ENCODE measurements at places on chromosomes 12 and 14.

DNA sequence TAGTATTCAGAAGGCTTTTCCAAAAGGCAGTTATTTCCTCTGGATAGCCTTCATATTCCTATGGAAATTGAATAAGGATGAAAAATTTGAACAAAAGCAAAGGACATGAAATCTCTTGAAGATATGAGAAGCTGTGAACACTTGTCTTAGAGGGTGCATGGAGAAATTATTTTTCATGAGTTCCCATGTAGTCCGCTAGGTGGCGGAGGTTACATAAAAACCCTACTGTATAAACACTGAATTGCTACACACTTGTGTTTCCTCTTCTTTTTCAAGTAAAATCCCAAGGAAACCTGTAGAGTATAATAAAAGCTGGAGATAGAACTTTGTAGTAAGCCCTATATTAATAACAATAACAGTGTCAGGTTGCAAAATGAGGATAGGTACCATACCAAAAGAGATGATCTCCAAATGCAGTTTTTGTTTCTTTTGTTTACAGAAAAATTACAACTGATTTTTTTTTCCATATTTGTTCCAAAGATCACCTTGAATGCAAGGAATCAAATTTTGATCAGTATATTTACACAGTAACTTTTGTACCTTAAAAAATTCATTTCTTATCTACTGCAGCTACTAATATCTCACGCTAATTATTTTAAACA is 37.8 kb upstream of the OR4E1 start:
- DNase-seq: no peak

DNA sequence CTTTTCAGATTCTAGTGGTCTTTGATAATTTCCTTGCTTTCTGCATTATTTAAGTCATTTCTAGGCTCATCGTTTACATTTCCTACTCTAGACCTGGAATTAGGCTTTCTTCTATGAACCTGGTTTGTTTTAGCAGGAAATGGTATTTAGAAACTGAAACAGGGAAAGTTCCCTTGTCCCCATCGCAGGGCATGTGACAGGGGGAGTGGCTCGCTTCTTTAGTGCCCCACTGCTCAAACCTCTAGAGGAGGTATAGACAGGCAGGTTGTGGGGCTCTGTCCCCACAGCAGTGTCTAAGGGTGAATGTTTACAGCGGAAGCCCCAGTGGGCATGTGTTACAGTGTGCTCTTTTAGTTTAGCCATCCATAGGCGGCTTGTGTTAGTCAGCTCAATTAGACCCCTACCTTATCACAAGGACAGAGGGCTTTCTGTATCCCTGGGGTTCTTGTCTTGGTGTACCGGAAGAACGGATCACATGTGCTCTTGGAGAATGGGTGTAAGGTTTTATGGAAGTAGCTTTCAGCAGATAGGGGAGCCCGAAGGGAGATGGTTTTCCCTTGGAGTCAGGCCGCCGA is 25.0 kb downstream of the IFT81 start:
- no peak for DNase-seq

DNA sequence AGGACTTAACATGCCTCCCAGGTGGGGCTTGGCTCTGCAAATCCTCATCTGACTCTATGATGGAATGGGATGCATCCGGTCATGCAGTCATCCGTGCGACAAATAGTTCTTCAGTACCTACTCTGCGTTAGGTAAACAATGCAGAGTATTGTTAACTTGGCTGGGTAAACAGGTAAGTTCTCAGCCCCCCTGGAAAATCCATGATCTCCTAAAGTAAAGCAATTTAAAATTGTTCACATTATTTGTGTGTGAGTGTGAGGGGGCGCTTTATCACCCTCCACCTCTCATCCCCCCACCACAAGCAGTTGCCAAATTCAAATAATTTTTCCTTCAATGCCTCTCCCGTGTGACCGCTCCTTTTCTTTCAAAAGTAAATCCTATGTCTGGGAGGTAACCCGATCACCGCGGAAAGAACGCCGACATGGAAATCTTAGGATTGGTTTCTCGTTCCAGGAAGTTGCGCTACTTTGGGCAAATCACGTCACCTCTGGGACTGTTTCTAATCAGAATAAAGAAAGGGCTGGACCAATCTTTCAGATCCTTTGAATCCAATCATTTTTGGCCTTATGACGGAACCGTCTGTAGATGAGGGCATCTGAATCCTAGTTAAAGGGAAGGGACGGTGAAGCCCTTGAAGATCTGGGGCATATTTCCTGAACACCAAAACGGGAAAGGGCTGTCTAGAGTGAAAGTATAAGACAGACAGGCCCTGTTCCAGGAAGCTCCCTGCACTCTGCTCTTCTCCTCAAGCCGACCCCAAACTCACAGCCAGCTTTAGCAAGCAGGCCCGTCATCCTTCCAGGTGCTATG is 44.0 kb upstream of the SINHCAF start:
- no peak for DNase-seq

GRCh38 chr14:104699426-104699748 is 10.0 kb downstream of the INF2 start:
- no peak for DNase-seq

DNA sequence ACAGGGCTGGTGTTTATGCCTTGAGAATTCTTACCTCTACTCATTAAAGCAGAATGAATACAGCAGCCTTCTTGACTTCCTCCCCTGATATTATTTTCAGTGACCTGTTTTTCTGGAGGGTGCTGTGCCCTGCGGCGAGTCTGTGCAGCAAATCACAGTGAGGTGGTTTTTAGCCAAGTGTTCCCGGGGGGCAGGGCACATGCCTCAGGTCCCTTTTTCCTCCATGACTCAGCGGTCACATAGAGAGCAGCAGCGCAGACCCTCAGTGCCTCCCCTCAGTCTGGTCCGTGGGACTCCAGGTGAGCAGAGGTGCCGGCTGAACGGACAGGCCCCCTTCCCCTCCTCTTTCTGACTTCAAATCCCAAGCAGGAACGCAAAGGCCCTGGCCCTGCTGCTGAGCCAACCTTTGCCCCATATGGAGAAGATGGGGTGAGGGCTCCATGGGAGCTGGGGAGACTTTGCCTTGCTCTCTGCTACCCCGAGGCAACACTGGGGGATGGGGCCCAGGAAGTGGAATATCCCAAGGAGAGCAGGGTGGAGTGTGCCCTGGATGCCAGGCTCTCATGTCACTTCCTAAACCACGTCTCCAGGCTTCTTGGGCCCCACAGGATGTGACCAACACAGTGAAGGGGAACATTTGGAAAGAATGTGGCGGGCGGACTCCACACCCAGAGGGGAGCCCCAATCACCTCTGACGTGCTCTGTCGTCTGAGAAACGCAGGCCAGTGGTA is 90.0 kb downstream of the DHRS2 start:
- DNase-seq: no peak

DNA sequence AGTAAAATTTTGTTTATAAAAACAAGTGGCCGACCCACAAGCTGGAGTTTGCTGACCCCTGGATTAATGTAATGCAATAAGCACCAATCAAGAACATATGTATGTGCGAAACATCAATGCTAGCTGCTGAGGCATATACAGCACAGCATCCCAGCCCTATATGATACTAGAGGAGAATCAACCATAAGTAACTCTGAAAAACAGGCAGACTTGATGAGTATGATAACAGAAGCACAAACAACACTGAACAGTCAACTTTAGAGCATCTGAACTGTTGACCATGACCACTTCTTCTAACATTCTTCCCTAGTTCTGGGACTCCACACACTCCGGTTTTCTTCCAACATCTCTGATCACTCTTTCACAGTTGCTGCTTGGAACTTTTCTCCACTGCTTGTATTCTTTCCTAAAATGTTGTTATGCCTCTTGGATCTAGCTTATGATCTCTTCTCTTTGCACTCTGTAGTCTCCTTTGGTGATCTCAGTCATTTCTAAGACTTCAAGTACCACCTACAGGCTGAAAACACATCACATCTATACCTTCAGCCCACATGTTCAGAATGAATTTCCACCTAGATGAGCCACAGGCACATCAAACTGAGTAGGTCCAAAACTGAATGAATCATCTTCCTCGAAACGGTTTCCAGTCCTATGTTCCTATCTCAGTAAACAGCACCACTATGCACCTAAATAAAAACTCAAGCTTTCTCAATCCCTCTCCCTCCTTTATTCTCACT is 57.2 kb downstream of the STXBP6 start:
- no peak for DNase-seq

DNA sequence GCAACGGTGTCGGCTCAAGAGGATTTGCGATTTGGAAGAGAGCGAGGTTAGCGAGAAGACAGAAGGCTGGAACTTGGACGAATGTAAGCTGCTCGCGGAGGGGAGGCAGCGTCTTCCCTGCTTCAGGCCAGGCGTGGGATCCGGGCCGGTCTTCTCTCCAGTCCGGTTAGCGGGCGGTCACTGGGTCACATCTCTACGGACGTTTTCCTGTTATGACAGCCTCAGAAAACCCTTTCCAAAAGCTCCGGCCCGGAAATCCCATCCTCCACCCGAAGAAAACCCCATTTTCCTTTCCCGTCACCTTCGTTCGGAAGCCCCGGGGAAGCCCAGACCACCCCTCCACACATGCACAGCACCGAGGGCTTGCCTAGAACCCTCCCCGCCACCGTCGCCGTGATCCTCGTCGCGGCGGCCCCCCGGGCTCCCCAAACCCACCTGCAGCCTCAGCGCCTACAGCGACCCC is 268 bp downstream of the NDUFB1 start:
- no peak for DNase-seq

- DNase-seq: no peak
Measured at GRCh38 chr14:92516966-92517506, 3.5 kb downstream of the RIN3 start.

GRCh38 chr14:85280074-85280473 is 249.9 kb upstream of the FLRT2 start:
- no peak for DNase-seq

GRCh38 chr14:105123064-105123665 is 45.4 kb downstream of the JAG2 start:
- no peak for DNase-seq

GRCh38 chr12:131364903-131365820 is 345.7 kb upstream of the SFSWAP start:
- DNase-seq: no peak

GRCh38 chr12:52245962-52246569 is 13.0 kb downstream of the KRT7 start:
- no peak for DNase-seq

DNA sequence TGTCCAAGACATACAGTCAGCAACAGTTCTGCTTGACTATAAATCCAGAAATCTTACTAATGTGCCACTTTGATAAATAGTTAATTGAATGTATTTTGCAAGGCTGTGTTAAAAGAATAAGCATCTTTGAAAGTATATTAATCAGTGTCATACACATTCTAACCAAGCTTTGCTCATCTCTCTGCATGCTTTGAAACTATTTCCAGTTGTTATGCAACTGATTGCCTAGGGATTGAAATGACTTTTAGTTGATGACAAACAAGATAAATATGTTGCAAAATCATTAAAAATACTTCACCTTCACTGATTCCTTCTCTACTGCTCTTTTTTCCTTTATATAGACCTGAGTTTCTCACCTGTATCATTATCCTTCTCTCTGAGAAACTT is 91.3 kb downstream of the AEBP2 start:
- DNase-seq: no peak

GRCh38 chr12:116303066-116303465 is 25.6 kb upstream of the MED13L start:
- DNase-seq: no peak

DNA sequence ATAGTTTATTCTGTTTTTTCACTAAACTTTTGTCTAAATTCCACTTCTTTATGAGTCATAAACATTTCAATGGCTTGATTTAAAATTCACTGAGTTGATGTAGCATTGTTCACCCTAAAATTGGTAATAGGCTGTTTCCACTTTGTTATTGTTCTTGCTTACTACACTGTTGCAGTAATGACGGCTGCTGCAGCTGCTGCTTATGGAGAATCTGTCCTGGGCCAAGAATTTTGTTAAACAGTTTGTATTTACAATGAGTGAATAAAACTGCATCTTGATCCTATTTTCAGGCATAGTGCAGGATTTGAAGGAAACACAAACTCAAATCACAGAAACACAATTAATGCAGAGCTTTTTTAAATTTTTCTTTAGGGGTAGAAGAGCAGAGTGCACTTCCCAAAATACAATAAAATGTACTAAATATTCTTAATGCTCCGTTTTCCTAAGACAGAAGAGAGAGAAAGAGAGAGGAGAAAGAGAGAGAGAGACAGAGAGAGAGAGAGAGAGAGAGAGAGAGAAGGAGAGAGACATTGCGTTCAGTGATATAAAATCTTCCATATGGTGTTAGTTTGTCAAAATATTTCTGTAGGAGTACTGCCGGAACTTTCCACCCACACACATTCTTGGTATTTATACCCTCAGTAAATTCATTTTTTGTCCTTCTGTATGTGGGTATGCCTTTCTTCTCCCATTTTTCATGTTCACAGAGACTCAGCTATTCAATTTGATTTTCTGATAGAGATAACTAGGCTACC is 266.4 kb downstream of the LRFN5 start:
- peak; percentile 35 for DNase-seq

DNA sequence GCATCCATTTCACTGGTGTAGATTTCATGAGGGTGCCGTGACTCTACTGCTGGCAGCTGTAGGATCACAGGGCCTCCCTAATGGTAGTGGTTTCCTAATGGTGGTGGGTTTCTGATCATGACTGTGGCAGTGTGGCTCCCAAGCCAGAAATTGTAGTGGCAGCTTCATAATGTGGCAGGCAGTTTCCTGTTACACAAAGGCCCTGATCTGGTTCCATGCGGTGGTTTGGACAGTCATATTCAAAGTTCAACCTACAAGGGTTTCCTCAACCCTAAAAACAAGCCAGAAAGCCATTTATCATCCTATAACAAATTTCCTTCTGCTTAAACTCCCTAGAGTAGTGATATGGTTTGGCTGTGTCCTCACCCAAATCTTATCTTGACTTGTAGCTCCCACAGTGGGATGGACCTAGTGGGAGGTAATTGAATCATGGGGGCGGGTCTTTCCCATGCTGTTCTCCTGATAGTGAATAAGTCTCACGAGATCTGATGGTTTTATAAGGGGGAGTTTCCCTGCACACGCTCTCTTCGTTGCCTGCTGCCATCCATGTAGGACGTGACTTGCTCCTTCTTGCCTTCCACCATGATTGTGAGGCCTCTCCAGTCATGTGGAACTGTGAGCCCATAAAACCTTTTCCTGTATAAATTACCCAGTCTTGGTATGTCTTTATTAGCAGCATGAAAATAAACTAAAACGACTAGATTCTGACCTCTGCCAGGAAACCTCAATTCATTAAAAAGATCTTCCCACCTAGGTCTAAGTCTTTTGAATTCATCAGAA is 257.1 kb downstream of the EFCAB11 start:
- DNase-seq: no peak

GRCh38 chr12:11764837-11765236 is 115.4 kb downstream of the ETV6 start:
- no peak for DNase-seq

- DNase-seq: peak; percentile 82
Measured at GRCh38 chr12:4958697-4959375, 49.1 kb downstream of the KCNA1 start.

- DNase-seq: no peak
Measured at GRCh38 chr14:96203635-96204034, 1.0 kb upstream of the BDKRB2 start.

- DNase-seq: no peak
Measured at GRCh38 chr12:102300824-102301461, 103.3 kb upstream of the PMCH start.

DNA sequence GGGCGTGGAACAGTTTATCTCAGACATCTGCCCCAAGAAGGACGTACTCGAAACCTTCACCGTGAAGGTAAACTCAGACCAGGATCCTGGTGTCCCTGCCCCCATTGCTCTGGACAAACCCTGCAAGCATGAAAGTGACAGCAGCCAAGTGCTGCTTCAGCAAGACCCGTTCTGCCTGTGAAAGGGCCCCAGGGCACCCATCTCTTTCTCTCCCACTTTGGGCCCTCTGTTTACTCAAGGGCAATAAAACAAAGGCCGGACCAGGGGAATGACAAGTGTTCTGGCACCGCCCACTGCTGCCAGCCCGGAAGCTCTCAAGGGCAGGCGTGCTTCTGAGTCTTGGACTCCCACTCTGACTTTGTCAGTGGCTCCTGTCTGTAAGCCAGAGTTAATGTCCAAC is 35.3 kb downstream of the CD9 start:
- DNase-seq: no peak

All from NCI-H446 treated with DMSO at 0.1 percent for 48 hours (cell line).